Dorsolateral prefrontal cortex (tissue), 122 donors: ENCODE measurements at places on chromosomes 16 and 17. TPM values are rescaled to one million over a fixed set of nuclear protein-coding genes. Genes with fewer than 3 reads are reported as not detected.

Gene KRTAP9-2
- not detected for total RNA-seq

Gene SHISA6
- 10.3 TPM for total RNA-seq

Gene CACNG1
- not detected for total RNA-seq

Gene ZNF385C
- 2.2 TPM for total RNA-seq

Gene CPHXL2
- not detected for total RNA-seq

Gene SALL1
- 25.2 TPM for total RNA-seq

Gene KRTAP1-5
- not detected for total RNA-seq

Gene ABCC6
- 0.60 TPM for total RNA-seq

Gene OTOP2
- total RNA-seq: not detected

Gene ESRP2
- 0.93 TPM for total RNA-seq

Gene PDIA2
- 98.5 TPM for total RNA-seq

Gene KIAA0513
- total RNA-seq: 236 TPM

Gene TSNAXIP1
- 6.2 TPM for total RNA-seq

Gene KRTAP1-1
- total RNA-seq: not detected

Gene CD300H
- not detected for total RNA-seq

Gene ERN2
- total RNA-seq: 0.51 TPM

Gene NTN1
- 3.3 TPM for total RNA-seq

Gene SLC6A2
- total RNA-seq: not detected

Gene HOXB1
- total RNA-seq: not detected

Gene KIFC3
- total RNA-seq: 56.6 TPM

Gene TBX6
- total RNA-seq: 1.1 TPM

Gene NPIPA8
- total RNA-seq: 0.57 TPM

Gene CACNG3
- total RNA-seq: 41.6 TPM

Gene ALDOC
- 502 TPM for total RNA-seq

Gene PSKH1
- total RNA-seq: 20.9 TPM

Gene ZFHX3
- total RNA-seq: 15.9 TPM

Gene KCNAB3
- 26.2 TPM for total RNA-seq

Gene HS3ST6
- not detected for total RNA-seq

Gene CD7
- not detected for total RNA-seq

Gene TERB1
- total RNA-seq: not detected

Gene PLD6
- 14.5 TPM for total RNA-seq

Gene CCDC154
- 8.6 TPM for total RNA-seq

Gene SULT1A1
- 22.2 TPM for total RNA-seq

Gene KRT16
- total RNA-seq: not detected

Gene TMEM114
- not detected for total RNA-seq

Gene NTN3
- 1.6 TPM for total RNA-seq

Gene KRTAP2-3
- not detected for total RNA-seq

Gene AIPL1
- total RNA-seq: not detected

Gene GSE1
- 70.5 TPM for total RNA-seq

Gene SLC12A3
- 0.55 TPM for total RNA-seq

Gene SCARF1
- 10.5 TPM for total RNA-seq

Gene LPCAT2
- 10.3 TPM for total RNA-seq

Gene KCNJ18
- not detected for total RNA-seq

Gene MYH1
- not detected for total RNA-seq

Gene ABCC11
- total RNA-seq: 0.59 TPM

Gene KRT20
- not detected for total RNA-seq

Gene MMP2
- total RNA-seq: 6.5 TPM

Gene MYH8
- total RNA-seq: not detected

Gene ERI2
- total RNA-seq: 24.6 TPM

Gene DNAJA3
- total RNA-seq: 54.1 TPM

Gene CNEP1R1
- total RNA-seq: 27.2 TPM

Gene PPP1R1B
- total RNA-seq: 121 TPM
